Mammary epithelial cell (primary cell): ENCODE measurements at places on chromosomes 5 and 9. TPM values are rescaled to one million over a fixed set of nuclear protein-coding genes. Genes with fewer than 3 reads are reported as not detected.

PCDHB13 gene
- 1.0 TPM for total RNA-seq

NMUR2 gene
- total RNA-seq, result not detected

LHX2 gene
- not detected in 2 replicates for total RNA-seq

RASGRF2 gene
- 2.0 TPM for total RNA-seq

CDK5RAP2 gene
- total RNA-seq, result 43.5 and 50.3 TPM in 2 replicates

KIF12 gene
- 2.3 TPM for total RNA-seq

IL9 gene
- not detected for total RNA-seq

ARHGEF39 gene
- total RNA-seq, result 1.4 and 5.7 TPM in 2 replicates
